ENCODE measurements at places on chromosomes 5 and 9.

- DNase-seq, result no peak
Observed at GRCh38 chr9:127233550-127233949, 31.0 kb upstream of the GARNL3 start.

- DNase-seq, result no peak
Observed at GRCh38 chr9:76159293-76159926, 234.8 kb downstream of the RFK start.

GRCh38 chr5:119166026-119166425, 95.1 kb downstream of the DMXL1 start:
- DNase-seq, result no peak

DNA sequence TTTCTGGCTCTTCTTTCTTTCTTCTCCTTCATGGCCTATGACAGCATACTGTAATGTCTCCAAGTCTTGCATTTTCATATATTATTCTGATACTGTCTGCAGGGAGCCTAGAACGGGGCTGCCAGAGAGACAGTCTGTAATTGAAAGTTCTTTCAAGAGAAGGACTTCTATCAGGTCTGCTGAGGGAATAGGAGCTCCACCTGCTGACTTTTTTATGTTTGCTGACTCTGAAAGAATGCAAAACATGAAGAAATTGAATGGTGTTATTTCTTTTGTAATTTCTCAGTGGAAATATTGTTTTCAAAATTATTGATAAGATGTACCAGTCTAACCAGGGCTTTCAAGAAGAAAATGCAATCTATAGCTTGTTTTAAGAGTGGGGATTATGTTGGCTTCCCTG, 121.9 kb upstream of the RFX3 start:
- no peak for DNase-seq

- DNase-seq, result no peak
Observed at GRCh38 chr9:134223091-134223490, 58.7 kb upstream of the RNU6ATAC start.

GRCh38 chr5:75513841-75514240, 2.1 kb downstream of the POLK start:
- no peak for DNase-seq

DNA sequence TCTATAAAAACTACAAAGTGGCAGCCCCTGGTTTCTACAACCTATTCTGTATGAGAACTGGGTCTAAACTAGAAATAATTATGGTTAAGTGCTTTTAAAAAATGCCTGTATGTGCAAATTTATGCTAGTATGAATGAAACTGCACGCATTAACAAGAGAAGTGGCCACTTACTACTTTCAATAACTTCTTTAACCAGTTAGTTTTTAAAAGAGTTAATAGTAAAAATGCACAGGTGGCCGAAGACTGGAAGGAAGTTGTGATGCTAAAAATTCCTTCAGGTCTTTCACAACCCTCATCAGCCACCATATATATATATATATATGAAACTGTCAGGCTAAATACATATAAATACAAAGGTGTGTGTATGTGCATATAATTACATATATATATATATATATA, 36.8 kb downstream of the SHISAL2B start:
- DNase-seq, result no peak

- DNase-seq, result no peak
Observed at GRCh38 chr9:111559000-111559610, 34.1 kb downstream of the ZNF483 start.

DNA sequence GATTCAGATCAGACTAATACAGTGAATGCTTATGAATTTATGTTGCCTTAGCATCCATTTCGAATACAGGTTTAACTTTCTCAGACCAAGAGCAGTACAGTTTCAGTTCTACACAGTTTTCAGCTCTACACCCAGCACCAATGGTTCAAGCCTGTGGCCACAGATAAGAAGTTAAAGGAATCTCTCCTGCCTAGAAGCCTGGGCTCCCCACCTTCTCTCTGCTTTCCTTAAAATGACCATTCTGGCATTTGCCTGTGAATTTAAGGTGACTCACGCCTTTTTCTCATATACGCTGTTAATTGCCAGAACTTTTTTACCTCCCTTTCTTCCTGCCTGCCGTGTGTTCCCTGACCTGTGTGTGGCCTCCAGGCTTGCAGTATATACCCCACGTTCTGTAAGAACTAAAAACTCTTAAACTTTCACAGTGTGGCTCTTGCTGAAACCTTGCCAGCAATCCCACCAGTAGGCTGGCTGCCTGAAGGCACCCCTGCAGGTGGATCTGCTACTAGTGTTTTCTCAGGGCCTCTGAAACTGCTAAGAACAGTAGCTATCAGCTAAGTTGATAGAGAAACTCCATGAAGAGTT, 692.8 kb upstream of the CDH18 start:
- DNase-seq, result no peak

GRCh38 chr9:90464978-90465377, 177.6 kb downstream of the DIRAS2 start:
- no peak for DNase-seq

DNA sequence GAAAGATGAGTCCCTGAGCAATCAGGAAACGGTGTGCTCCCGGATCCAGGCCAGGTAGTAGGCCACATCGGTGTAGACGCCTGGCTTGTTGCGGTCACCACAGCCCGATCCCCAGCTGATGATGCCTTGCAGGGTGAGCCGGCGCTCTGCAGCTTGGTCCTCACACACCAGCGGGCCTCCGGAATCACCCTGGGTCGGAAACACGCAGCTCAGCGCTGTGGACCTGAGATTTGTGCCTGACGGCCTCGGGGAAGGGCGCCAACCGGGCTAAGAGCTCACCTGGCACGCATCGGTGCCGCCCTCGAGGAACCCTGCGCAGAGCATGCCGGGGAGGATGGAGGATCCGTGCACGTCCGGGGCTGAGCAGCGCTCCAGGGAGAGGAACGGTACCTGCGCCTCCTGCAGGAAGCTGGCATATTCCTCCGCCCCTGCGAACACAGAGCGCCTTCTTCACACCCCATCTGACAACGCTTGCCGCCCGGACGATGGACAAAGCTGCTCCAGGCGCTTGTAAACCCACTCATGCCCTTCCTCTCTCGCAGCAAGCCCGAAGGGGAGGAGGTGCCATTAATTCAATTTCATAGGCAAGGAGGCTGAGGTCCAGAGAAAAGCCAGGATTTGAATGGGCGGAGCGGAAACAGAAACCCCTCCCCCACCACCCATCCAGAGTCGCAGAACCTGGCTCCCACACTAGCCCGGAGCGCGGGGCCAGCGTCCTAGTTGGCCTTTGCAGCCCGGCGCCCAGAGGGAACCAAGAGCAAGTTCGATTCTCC, 2.0 kb upstream of the PFN3 start:
- no peak for DNase-seq

DNA sequence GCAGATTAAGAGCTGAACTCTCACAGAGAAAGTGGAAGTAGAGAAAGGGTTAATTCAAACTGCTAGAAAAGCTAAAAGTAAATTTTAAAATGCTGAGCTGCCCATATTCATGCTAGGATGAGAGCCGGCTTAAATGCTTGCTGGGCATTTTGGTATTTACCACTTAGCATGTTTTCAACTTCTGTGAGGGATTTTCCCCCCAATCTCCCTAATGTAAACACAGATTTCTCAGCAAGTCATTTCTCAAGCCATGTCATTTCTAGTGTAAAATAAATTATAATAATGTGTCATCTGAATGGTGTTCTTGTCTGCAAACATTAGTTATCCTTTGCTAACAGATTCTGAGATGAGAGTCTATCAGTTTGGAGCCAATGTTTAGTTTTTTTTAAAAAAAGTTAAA, 22.3 kb downstream of the RPS23 start:
- DNase-seq, result no peak

GRCh38 chr9:122005597-122005996, 87.5 kb downstream of the TTLL11 start:
- DNase-seq, result no peak

- DNase-seq, result no peak
Observed at GRCh38 chr9:135896205-135896604, 11.1 kb downstream of the CAMSAP1 start.

DNA sequence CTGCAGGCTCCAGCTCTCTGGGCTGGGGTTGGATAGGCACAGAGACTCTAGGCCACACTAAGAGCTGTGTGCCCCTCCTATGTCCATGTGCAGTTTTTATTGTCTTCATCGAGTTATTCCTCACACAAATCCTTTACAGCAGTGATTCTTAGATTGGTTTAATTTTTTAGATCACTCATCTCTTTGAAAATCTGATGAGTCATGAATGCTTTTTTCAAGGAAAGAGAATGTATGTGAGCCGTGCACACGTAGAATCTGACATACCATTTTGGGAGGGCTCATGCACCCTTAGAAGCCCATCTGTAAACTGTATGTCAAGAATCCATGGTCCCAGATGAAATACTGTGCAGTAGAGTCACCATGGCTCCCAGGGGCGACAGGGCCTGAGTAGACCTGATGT, 100.7 kb upstream of the S1PR3 start:
- DNase-seq, result no peak

DNA sequence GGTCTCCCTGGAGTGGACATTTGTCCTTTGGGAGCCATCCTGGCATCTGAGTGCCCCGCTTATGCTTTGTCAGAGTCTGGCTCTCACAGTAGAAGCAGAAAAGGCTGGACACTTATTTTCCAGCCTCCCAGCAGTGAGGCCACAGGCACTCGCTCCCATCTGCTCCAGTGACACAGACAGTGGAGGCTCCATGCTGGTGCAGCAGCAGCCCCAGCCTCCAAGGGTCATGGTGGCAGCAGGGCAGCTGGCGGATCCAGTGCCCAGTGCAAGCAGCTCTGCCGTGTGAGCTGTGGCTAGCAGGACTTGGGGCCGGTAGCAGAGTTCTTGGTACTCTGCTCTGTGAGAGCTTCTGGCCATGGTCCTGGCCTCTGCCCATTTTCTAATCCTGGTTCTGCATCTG, 157.3 kb upstream of the ALDH1B1 start:
- no peak for DNase-seq

DNA sequence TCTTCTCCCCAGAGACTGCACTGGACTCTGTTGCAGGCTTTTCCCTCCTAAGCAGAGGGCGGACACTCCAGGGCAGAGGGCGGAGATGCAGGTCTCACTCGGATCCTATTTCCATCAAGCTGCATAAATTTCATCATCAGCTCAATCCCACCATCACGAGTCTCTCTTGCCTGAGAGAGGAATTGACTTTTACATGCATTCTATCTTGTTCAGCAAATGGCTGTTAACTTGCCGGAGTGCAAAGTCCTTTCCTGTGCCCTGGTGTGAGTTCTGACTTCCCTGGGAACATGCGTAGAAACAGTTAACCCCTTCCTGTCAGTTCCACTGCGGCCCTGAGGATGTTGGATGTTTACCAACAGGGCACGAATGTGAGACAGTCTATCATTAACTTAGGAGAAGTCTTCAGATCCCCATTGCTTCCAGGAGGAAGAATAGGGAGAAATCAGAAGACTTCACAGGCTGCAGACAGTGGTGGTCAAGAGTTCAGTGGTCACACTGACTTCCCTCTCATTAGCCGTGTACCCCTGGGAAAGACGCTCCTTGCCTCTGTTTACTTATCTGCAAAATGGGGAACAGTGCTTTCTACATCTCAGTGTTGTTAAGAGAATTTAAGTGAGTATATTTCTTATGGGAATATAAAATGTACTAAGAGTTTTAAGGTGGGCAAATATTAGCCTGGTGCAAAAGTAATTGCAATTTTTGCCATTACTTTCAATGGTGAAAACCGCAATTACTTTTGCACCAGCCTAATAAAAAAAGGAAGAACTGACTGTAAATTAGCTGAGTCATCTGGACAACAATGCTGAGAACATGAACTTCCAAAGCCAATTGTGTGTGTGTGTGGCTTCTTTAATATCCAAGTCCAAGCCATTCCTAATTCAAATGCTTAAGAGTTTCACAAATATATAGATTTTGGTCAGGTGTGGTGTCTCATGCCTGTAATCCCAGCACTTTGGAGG, 248.0 kb downstream of the DRD1 start:
- no peak for DNase-seq

- no peak for DNase-seq
Observed at GRCh38 chr9:7368410-7369292, 430.9 kb downstream of the DMAC1 start.

DNA sequence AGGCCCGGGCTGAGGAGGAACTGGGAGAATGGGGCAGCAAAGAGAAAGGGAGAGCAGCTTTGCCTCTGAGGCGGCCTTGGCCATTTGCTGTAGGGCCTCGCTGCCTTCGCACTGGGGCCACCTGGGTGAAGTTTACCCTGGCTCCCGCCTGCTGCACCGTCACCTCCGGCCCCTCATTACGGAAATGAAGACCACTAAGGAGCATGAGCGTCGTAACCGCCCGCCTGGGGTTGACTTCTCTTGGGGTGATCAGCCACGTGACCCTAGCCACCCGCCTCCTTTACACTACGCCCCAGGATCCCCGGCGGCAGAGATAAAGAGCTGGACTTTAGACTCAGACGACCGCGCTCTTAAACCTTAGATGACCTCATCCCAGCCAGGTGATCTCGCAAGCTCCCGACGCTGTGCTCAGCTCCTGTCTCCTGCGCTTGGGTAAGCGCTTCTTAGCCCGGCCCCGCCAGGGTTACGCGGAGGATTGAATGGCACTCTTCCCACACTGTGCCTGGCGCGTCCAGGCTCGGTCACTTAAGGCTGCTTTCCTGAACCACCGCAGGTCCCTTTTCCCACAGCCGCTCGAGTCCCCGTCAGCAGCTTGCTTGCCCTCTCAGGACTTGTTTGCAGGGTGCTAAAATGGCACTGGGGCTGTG, 107.9 kb upstream of the LARP1 start:
- peak; percentile 18 for DNase-seq

- no peak for DNase-seq
Observed at GRCh38 chr5:149089796-149090195, 26.9 kb upstream of the SH3TC2 start.

GRCh38 chr5:76867827-76868693, 18.2 kb downstream of the S100Z start:
- DNase-seq, result peak; percentile 59

DNA sequence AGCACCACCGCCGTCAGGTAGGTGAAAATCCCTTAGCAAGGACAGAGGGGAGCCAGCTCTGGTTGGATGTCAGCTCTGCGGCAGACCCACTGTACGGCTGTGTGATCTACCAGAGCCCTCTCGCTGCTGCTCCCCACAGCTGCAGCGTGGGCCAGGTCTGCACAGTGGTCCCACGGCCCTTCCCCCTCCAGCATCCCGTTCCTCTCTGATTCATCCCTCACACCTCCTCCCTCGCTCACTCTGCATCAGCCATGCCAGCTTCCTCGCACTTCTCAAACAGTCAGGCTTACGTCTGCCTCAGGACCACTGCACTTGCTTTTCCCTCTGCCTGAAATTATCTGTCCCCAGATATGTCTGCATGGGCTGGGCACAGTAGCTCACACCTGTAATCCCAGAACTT, 26.6 kb upstream of the CFAP157 start:
- no peak for DNase-seq

DNA sequence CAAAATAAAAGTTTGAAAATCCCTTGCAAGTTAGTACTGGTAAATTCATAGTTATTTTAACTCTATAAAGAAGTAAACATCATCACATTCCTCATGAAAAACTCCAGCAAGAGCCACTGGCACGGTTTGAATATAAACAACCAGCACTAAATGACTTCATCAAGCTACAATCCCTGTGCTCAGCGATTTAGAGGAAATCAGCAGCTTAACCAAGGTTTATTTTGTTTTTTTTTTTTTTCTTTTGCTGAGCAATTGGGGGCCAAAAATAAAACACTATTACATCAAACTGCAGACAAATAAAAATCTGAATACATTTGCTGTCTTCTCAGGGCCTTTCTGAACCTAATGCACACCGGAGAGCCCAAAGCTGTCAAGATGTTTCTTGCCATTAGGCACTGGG, 106.2 kb upstream of the SLC24A2 start:
- no peak for DNase-seq
